ENCODE measurements at places on chromosomes 6 and 20. TPM values are rescaled to one million over a fixed set of nuclear protein-coding genes. Genes with fewer than 3 reads are reported as not detected.

Gene B4GALT5
- total RNA-seq: 11.2 TPM

Gene CASS4
- total RNA-seq: 9.0 TPM

Gene IL17F
- 9.1 TPM for total RNA-seq

Gene CCM2L
- not detected for total RNA-seq

Gene TRMT6
- 17.8 TPM for total RNA-seq

Gene EYS
- not detected for total RNA-seq

Gene EBF4
- 0.64 TPM for total RNA-seq

Gene FOXC1
- total RNA-seq: not detected

- no peak overlapping the region for H3K27ac ChIP-seq
- no peaks in the 10 kb centered on the region for H3K36me3 ChIP-seq
- H3K4me1 ChIP-seq: no peaks in the 10 kb centered on the region
- no peak for DNase-seq
Observed at GRCh38 chr6:9521152-9521530, 893.7 kb downstream of the TFAP2A start.

DNA sequence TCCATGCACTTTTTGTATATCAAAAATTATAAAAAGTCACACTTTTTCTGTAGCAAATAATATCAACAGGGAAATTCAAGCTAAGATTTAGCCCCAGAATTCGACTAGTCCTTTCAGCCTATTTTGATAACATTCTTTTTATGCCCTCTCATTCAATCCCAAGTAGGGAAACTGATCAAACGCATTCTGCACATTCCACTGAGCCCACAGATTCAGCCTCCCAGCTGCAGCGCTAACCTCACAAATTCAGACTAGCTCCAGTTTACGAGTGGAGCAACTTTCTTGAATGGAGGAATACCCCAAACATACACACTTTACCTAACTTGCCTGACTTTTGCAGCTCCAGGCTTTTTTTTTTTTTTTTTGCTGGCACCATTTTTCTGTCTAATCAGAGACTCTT is 70.3 kb upstream of the HEY2 start:
- peaks cover 7% of the 10 kb centered on the region for H3K4me1 ChIP-seq
- peaks cover 36% of the 10 kb centered on the region for H3K27me3 ChIP-seq
- no peak overlapping the region for H3K4me3 ChIP-seq
- no peaks in the 10 kb centered on the region for H3K36me3 ChIP-seq

DNA sequence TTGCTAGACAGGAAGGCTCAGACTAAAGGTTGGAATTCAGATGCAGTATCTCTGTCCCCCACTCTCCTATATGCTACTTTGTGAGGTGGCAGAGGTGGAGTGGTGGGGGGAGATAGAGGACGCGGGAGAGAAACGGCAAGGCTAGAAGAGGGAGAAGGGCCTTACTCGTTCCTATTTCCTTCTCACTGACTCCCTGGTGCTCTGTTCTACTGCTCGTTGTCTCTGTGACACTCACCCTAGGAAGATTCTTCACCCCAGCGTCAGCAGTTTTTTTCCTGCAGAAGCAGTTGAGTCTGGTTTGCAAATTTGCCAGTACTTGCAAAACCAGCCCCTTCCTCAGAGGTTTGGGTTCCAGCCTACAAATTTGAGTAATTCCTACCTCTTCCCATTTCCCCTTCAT is 801.1 kb upstream of the SLC35B3 start:
- no peak overlapping the region for H3K27ac ChIP-seq
- no peaks in the 10 kb centered on the region for H3K36me3 ChIP-seq
- H3K4me3 ChIP-seq: no peak overlapping the region
- DNase-seq: no peak
- H3K27me3 ChIP-seq: no peaks in the 10 kb centered on the region
- no peaks in the 10 kb centered on the region for H3K4me1 ChIP-seq

- no peaks in the 10 kb centered on the region for H3K36me3 ChIP-seq
- no peaks in the 10 kb centered on the region for H3K4me1 ChIP-seq
- no peak overlapping the region for H3K27ac ChIP-seq
Observed at GRCh38 chr6:55584654-55585354, 5.8 kb upstream of the HMGCLL1 start.

GRCh38 chr6:53811082-53811481 is 16.3 kb downstream of the LRRC1 start:
- no peaks in the 10 kb centered on the region for H3K27me3 ChIP-seq
- H3K4me3 ChIP-seq: no peak overlapping the region
- H3K27ac ChIP-seq: no peak overlapping the region
- no peaks in the 10 kb centered on the region for H3K4me1 ChIP-seq
- H3K36me3 ChIP-seq: no peaks in the 10 kb centered on the region

GRCh38 chr6:30829639-30830255 is 54.6 kb upstream of the DDR1 start:
- no peak for DNase-seq
- H3K27ac ChIP-seq: peak overlapping the region; percentile 93
- H3K27me3 ChIP-seq: no peaks in the 10 kb centered on the region
- H3K36me3 ChIP-seq: peaks cover 6% of the 10 kb centered on the region
- peaks cover 58% of the 10 kb centered on the region for H3K4me1 ChIP-seq
- peak overlapping the region; percentile 80 for H3K4me3 ChIP-seq

- H3K27me3 ChIP-seq: peaks cover 24% of the 10 kb centered on the region
- H3K36me3 ChIP-seq: peaks cover 13% of the 10 kb centered on the region
Observed at GRCh38 chr6:32664827-32665362, 1.6 kb downstream of the HLA-DQB1 start.

- peaks cover 2% of the 10 kb centered on the region for H3K4me1 ChIP-seq
- H3K4me3 ChIP-seq: no peak overlapping the region
- DNase-seq: no peak
- peaks cover 16% of the 10 kb centered on the region for H3K36me3 ChIP-seq
- H3K27ac ChIP-seq: no peak overlapping the region
Observed at GRCh38 chr20:5539691-5540090, 210.5 kb upstream of the SHLD1 start.

DNA sequence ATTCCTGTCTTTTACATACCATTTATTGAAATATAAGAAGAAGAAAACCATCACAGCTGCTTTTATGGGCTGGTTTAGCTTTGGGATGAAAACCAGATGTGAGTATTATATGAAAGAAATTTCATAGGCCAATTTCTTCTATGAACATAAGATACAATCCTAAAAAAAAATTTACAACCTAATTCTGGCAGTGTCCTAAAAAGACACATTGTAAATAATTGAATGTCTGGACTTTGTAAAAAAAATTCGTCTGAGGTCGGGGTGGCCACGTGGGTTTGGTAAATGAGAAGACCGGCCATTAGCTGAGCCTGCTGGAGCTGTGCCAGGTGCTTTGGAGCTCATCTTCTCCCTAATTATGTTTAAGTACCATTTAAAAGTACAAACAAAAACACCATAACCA is 26.8 kb downstream of the DACT2 start:
- H3K36me3 ChIP-seq: no peaks in the 10 kb centered on the region
- no peak for DNase-seq
- H3K4me3 ChIP-seq: no peak overlapping the region
- no peaks in the 10 kb centered on the region for H3K27me3 ChIP-seq
- no peak overlapping the region for H3K27ac ChIP-seq

DNA sequence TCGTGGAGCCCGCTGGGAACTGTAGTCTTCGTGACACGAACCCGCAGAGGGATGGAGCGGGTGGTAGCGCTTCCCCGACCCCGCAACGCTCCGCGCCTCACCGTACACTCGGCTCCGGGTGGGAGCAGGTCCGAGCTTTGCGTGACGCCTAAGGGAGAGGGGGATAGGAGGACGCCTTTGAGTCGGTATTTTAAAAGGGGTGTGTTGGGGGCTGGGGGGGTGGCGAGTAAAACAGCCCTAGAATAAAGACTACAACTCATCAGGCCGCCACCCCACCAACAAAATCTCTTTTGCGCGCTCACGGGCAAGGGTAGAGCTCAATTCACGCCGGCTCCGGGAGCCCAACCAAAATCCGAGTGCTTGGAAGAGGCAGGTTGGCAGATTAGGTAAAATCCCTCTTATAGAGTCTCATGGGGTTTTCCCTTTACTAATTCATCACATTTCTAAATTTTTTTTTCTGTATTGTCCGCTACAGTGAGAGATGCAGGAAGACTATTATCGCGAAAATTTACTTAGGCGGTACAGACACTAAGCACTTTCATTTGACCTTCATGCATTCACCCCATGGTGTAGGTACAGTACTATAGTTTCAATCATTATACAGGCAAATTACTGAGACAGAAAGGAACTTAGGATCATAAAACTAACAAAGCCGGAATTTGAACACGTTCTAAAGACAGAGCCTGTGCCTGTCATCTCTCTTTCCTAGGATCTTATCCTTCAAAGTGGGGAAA is 706 bp upstream of the SNX14 start:
- H3K27ac ChIP-seq: peak overlapping the region; percentile 94
- no peak for DNase-seq
- peak overlapping the region; percentile 93 for H3K4me3 ChIP-seq

GRCh38 chr20:62668441-62669027 is 26.2 kb downstream of the SLCO4A1 start:
- H3K4me3 ChIP-seq: no peak overlapping the region
- H3K36me3 ChIP-seq: peaks cover 44% of the 10 kb centered on the region
- H3K27me3 ChIP-seq: no peaks in the 10 kb centered on the region
- DNase-seq: peak; percentile 27
- H3K4me1 ChIP-seq: peaks cover 4% of the 10 kb centered on the region

GRCh38 chr20:53809217-53809616 is 215.6 kb upstream of the ZNF217 start:
- H3K27me3 ChIP-seq: no peaks in the 10 kb centered on the region
- no peak for DNase-seq
- H3K36me3 ChIP-seq: no peaks in the 10 kb centered on the region
- peaks cover 11% of the 10 kb centered on the region for H3K4me1 ChIP-seq

- H3K27ac ChIP-seq: no peak overlapping the region
- H3K27me3 ChIP-seq: no peaks in the 10 kb centered on the region
- H3K36me3 ChIP-seq: no peaks in the 10 kb centered on the region
- H3K4me3 ChIP-seq: no peak overlapping the region
- no peaks in the 10 kb centered on the region for H3K4me1 ChIP-seq
- DNase-seq: no peak
Observed at GRCh38 chr6:23097566-23097965, 528.2 kb downstream of the HDGFL1 start.

DNA sequence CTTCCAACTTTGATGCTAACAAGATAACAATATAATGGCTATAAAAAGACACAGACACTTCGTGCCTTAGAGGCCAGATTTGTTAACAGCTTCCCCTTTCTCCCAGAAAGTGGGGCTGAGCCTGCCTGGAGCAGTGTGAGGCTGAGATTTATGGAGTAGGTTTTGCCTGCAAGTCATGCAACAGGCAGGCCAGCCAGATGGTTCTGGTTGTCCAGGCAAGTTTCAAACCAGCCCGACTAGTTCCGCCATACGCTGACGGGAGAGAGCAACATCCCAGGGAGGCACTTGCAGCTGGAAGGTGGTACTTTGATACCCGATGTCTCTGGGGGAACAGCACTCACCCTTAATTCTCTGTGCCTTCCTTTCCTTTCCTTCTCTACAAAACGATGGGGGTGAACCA is 81.3 kb upstream of the NAA20 start:
- H3K4me1 ChIP-seq: peaks cover 18% of the 10 kb centered on the region
- no peaks in the 10 kb centered on the region for H3K36me3 ChIP-seq
- H3K27me3 ChIP-seq: peaks cover 30% of the 10 kb centered on the region
- H3K4me3 ChIP-seq: no peak overlapping the region

DNA sequence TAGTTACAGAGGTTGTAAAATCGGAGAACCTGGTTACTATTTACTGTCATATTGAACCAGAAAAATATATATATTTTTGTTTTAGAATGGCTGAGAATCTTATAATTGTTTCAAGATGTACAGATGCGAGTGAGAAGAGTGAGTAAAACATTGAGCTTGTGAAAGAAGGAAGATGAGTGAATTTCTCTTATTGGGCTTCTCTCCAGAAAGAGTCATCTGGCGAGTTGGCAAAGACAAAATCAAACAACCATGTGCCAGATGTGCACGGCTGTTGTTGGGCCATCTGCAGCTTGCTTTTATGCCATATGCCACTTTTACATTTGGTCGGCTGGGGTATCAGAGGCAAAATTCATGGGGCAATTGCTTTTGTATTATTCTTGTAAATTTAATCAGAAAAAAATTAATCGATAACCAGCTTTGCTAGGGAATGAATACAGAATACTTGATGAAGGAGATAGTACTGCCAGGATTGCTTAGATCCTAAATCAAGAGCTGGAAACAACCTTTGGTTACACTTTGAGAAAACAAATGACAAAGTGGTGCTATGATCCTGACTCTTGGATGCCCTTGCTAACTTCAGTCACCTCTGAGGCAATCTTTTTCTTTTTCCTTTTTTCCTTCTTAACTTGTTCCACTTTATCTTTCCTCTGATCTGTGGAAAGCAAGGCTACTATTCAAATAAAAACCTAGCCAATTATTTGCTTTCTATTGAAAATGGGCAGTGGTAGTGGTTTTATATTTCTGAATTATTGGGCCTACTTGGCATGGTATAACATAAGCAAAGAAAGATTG is 97.1 kb upstream of the GRIK2 start:
- no peaks in the 10 kb centered on the region for H3K4me1 ChIP-seq
- H3K36me3 ChIP-seq: no peaks in the 10 kb centered on the region
- no peak overlapping the region for H3K27ac ChIP-seq
- no peaks in the 10 kb centered on the region for H3K27me3 ChIP-seq

DNA sequence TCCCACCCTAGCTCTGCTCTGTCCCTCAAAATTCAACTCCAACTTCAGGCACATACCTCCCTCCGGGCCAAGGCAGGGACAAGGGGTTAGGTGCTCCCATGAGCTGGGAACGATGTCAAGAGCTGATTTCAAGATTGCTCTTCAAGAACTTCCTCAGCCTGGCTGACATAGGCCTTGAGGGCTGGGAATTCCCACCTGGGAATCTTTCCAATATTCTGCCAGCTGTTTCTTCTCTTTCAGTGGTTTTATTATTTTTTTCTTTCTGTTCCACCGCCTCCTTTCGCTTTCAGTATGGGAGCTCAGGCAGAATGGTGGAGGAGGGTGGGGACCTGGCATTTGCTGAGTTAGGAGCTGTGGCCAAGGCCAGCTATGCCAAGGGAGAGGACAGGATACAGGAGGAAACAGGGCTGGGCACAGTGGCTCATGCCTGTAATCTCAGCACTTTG is 33.7 kb downstream of the SRSF3 start:
- H3K4me3 ChIP-seq: no peak overlapping the region
- peaks cover 26% of the 10 kb centered on the region for H3K4me1 ChIP-seq
- no peak for DNase-seq
- peak overlapping the region; percentile 58 for H3K27ac ChIP-seq
- no peaks in the 10 kb centered on the region for H3K27me3 ChIP-seq
- H3K36me3 ChIP-seq: no peaks in the 10 kb centered on the region

DNA sequence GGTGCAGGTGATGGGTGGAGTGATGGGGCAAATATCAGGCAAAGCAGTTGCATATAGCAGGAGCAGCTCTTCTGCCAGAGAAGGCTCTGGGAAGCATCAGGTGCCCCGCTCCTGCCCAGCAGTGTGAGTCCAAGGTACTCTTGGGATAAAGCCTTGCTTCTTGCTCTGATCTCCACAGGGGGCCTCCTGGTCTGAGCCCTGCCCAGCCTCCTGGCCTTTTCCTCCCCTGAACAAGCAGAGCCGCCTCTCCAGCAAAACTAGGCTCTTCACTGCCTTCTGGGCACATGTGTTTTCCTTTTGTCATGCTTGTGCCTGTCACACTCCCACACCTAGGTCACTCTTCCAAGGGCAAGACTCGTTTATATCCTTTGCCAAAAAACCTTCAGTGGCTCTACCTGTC is 34.3 kb downstream of the SIRPA start:
- no peak overlapping the region for H3K27ac ChIP-seq
- peaks cover 8% of the 10 kb centered on the region for H3K27me3 ChIP-seq
- H3K4me3 ChIP-seq: no peak overlapping the region
- no peaks in the 10 kb centered on the region for H3K4me1 ChIP-seq
- no peak for DNase-seq
